A549 treated with Mapracorat at 1 μM for 4 hours (cell line): ENCODE measurements at places on chromosomes 12 and 14. TPM values are rescaled to one million over a fixed set of nuclear protein-coding genes. Genes with fewer than 3 reads are reported as not detected.

The HHIPL1 gene
- total RNA-seq, result 0.13 to 0.22 TPM (median 0.17 TPM) in 5 replicates

The TAC3 gene
- total RNA-seq, result 0.30 TPM in 1 of 5 replicates, not detected in the others

The GARIN6 gene
- not detected in 5 replicates for total RNA-seq

The GPR162 gene
- 0.23 to 0.53 TPM (median 0.45 TPM) in 5 replicates for total RNA-seq

The NEUROD4 gene
- total RNA-seq, result not detected in 5 replicates

The PTPN6 gene
- 7.9 to 13.5 TPM (median 11.7 TPM) in 5 replicates for total RNA-seq

The LMO3 gene
- not detected in 5 replicates for total RNA-seq

The RTN1 gene
- total RNA-seq, result 0.05 TPM in 2 of 5 replicates, not detected in the others

The SLC6A13 gene
- 0.17 to 0.36 TPM (median 0.28 TPM) in 5 replicates for total RNA-seq

The LRTM2 gene
- total RNA-seq, result 0.05 TPM in 1 of 5 replicates, not detected in the others

The NFE2 gene
- 0.07 TPM in 1 of 5 replicates, not detected in the others for total RNA-seq

The NR1H4 gene
- 0.07 to 0.48 TPM (median 0.20 TPM) in 3 of 5 replicates, not detected in the others for total RNA-seq

The RFX4 gene
- not detected in 5 replicates for total RNA-seq

The KLRK1 gene
- total RNA-seq, result 0.07 TPM in 1 of 5 replicates, not detected in the others

The CLEC4A gene
- 0.31 to 0.44 TPM in 2 of 5 replicates, not detected in the others for total RNA-seq

The SLC8B1 gene
- total RNA-seq, result 7.0 to 11.0 TPM (median 9.7 TPM) in 5 replicates

The NXPH4 gene
- total RNA-seq, result 4.1 to 5.6 TPM (median 5.3 TPM) in 5 replicates

The PZP gene
- total RNA-seq, result not detected in 5 replicates

The TMEM233 gene
- 0.06 to 0.18 TPM (median 0.06 TPM) in 3 of 5 replicates, not detected in the others for total RNA-seq

The TMCC3 gene
- total RNA-seq, result 0.88 to 1.7 TPM (median 1.1 TPM) in 5 replicates

The REM2 gene
- total RNA-seq, result 0.35 to 0.52 TPM (median 0.45 TPM) in 5 replicates

The SPTB gene
- 1.4 to 1.9 TPM (median 1.5 TPM) in 5 replicates for total RNA-seq

The VRTN gene
- not detected in 5 replicates for total RNA-seq

The CLECL1 gene
- not detected in 5 replicates for total RNA-seq

The DHRS2 gene
- total RNA-seq, result 5.4 to 8.5 TPM (median 6.2 TPM) in 5 replicates

The ANKRD33 gene
- total RNA-seq, result not detected in 5 replicates

The PLEKHD1 gene
- 0.03 to 0.06 TPM (median 0.06 TPM) in 3 of 5 replicates, not detected in the others for total RNA-seq

The SLC25A29 gene
- total RNA-seq, result 7.0 to 11.9 TPM (median 10.5 TPM) in 5 replicates
